CD4-positive, CD25-positive, alpha-beta regulatory T cell (primary cell): ENCODE measurements at places on chromosomes 3 and 15.
A peak's percentile ranks its signal among the peaks of the same experiment; 100 is the strongest.

GRCh38 chr15:73386886-73387506, 18.2 kb upstream of the HCN4 start:
- no peak for DNase-seq

GRCh38 chr3:56787784-56788256, 13.9 kb downstream of the ARHGEF3 start:
- peak; percentile 43 for DNase-seq

GRCh38 chr3:34077417-34078195, 279.2 kb downstream of the PDCD6IP start:
- DNase-seq, result no peak

DNA sequence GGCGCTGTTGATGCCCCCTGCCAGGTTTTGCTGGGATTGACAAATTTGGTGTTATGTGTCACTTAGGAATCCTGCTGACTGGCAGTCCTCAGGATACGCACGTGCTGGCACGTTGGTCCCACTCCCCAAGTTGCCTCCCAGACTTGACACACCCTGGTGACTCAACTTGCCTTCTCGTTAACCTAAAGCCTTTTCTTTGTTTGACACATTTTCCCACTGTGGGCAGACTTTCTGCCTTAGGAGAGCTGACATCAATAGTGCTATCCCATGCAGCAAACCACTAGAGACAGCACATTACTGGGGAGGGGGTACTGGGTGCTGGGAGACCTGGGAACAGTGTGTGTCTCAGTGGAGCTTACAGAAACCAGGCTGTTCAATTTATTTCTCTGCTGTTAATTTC, 104.3 kb downstream of the OXNAD1 start:
- DNase-seq, result no peak

DNA sequence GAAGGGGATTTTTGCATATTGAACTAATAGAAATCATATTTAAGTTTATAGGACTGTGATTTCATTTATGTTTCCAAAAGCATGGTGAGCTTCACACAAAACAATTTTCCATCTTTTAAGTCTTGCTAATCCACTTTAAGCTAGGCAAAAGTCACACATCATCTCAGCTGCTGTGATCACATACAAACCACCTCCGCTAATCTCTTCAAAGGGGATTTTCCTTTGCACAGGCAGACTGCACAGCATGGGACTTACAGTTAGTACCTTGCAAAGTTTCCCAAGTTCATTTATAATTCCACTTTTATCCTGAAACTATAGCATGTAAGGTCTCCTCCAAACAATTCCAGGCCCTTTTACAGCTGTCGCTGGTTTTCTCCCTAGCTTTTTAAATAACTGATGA, 225.1 kb upstream of the CNTN3 start:
- no peak for DNase-seq

DNA sequence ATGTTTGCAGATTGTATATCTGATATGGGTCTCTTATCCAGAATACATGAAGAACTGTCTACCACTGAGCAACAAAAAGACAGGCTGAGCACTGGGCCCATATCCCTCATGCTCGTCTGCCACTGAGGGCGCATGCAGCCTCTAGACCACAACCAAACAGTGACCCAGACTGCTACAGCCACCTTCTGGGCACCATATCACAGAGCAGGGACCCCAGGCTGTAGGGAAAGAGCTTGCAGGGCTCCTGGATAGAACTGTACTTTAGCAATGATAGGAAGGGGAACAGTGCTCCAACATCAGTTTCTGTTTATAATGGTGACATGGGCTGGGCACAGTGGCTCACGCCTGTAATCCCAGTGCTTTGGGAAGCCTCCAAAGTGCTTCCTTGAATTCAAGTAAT, 40.2 kb upstream of the TMEM87A start:
- no peak for DNase-seq
